ENCODE measurements at places on chromosomes 5 and 9. TPM values are rescaled to one million over a fixed set of nuclear protein-coding genes. Genes with fewer than 3 reads are reported as not detected.

CD274 gene
- not detected for total RNA-seq

GRCh38 chr9:694403-695154 is 146.9 kb upstream of the DMRT1 start:
- DNase-seq = no peak

GRCh38 chr9:128096616-128097536 is 28.8 kb downstream of the SLC25A25 start:
- DNase-seq = no peak

PDCD1LG2 gene
- total RNA-seq = 1.1 TPM

DNA sequence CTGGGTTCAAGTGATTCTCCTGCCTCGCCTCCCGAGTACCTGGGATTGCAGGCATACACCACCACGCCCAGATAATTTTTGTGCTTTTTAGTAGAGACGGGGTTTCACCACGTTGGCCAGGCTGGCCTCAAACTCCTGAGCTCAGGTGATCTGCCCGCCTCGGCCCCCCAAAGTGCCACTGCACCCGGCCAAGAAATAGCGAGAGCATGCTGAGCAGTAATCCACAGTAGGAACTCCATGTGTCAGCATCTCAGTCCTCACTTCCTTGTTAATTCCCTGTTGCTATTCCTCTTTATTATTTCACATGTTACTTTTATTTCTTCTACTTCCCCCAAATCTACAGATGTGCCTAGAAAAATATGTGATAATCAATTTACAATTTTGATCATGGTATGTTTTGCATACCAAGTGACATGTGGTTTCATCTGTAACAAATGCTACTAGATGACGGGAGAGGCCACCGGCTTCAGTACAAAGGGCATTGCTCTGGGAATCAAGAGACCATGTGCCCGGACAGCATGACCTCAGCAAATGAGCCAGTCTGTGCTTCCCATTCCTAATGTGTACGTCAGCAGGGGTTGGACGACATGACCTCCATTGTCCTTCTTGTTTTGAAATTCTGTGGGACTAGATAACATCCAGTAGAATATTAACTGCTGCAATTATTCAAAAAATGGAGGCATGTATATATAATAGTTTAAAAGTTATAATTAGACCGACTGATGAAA is 61.6 kb downstream of the FNBP1 start:
- no peak for DNase-seq

TPPP gene
- total RNA-seq = 0.07 TPM

AFAP1L1 gene
- 1.5 TPM for total RNA-seq

- DNase-seq = no peak
These were observed 170.7 kb downstream of the RANBP17 start for GRCh38 chr5:171032435-171032973.

- no peak for DNase-seq
These were observed 147.2 kb upstream of the EFNA5 start for GRCh38 chr5:107817951-107818350.

- peak; percentile 97 for DNase-seq
These were observed 156.3 kb upstream of the IER5L start for GRCh38 chr9:129334105-129334935.

GRCh38 chr5:89504051-89504450 is 621.1 kb upstream of the MEF2C start:
- no peak for DNase-seq

DNA sequence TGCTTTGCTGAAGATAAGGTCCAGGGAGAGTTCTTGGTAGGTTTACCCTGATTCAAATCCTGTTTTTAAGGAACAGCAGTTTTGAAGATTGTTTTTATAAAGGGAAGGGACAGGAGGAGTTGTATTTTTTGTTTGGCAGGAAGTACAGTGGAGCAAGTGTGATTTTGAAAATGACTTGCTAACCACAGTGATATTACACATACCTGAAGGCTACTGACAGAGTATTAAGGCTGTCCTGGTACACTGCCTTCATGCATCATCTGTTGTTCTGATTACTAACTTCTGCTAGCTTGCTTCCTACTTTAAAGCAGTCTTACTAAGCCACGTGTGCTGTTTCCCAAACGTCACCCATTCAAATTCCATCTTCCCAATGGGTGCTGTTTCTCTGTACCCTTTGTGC is 559.5 kb upstream of the SGCD start:
- no peak for DNase-seq

TAF11L10 gene
- total RNA-seq = not detected

FCN2 gene
- total RNA-seq = not detected

ZFP62 gene
- total RNA-seq = 13.3 TPM

RNF224 gene
- not detected for total RNA-seq

DNA sequence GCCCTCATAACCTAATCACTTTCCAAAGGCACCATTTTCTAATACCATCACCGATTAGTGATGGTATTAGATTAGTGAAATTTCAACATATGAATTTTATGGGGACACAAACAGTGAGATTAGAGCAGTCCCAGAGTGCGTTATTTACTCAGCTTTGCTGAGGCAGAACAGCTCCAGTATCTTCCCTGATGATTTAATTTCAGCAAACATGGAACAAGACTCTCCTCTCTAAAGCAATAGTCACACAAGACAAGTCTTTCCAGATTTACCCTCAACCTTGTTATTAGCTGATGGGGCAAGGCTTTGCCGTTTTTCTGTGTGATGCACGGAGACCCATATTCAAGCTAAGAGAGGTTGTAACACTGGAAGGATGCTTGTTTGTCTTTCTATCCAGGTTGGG is 333.4 kb downstream of the FBXL7 start:
- DNase-seq = no peak

DNA sequence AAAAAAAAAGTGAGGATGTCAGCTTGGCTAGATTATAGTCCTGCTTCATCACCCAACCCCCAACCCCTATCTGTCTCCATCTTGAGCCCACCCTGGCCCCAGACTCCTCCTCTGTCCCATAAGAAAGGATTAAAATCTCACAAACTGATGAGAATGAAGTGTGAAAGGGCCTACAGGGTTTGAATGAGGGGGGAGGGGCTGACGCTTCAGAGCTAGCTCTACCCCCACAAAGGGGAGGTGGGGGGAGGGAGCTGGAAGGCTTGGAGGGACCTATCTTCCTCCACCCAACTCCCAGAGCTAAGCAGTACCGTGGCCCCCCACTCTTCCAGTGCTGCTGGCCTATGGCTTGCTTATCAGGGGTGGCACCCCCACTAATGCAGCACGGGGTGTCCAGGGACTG is 43.7 kb upstream of the HAND1 start:
- no peak for DNase-seq

GRCh38 chr5:34685485-34686165 is 29.5 kb downstream of the RAI14 start:
- DNase-seq = no peak

DNA sequence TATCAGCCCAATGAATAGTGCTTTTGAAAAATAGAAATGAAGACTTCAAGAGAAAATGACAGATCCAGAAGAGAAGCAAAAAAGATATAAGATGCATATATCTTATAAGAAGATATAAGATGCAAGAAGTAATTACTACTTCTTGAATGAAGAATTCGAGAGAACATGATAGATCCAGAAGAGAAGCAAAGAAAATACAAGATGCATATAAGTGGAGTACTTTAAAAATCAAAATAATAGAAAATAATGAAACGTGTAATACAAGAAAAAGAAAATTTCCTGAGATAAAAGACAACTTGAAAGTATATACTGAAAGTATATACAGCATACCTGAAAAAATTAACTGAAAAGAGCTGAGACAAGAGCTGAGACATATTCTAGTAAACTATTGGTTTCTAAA is 76.7 kb downstream of the DROSHA start:
- DNase-seq = no peak

BTNL3 gene
- not detected for total RNA-seq

ABO gene
- total RNA-seq = not detected

FBXO10 gene
- 15.9 TPM for total RNA-seq

DNA sequence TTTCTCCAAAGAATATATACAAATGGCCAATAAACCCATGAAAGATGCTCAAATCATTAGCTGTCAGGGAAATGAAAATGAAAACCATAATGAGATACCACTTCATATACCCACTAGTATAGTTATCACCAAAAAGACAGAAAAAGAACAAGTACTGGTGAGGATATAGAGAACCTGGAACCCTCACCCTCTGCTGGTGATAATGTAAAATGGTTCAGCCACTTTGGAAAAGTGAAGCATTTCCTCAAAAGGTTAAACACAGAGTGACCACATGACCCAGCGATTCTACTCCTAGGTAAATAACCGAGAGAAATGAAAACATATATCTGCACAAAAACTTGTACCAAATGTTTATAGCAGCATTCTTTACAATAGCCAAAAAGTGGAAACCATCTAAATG is 72.0 kb downstream of the HSD17B3 start:
- DNase-seq = no peak

GRCh38 chr5:83957188-83957587 is 236.5 kb upstream of the HAPLN1 start:
- DNase-seq = no peak

Data from chondrocyte (in vitro differentiated cells).